PC-3 (cell line): ENCODE measurements at places on chromosomes 1 and 21. TPM values are rescaled to one million over a fixed set of nuclear protein-coding genes. Genes with fewer than 3 reads are reported as not detected.

The CCDC185 gene
- not detected in 2 replicates for total RNA-seq

The C4BPB gene
- not detected in 2 replicates for total RNA-seq

The CRYAA gene
- total RNA-seq = not detected in 2 replicates

The PCP4 gene
- total RNA-seq = not detected in 2 replicates

The TMEM52 gene
- 22.6 and 29.1 TPM in 2 replicates for total RNA-seq

The FCRL6 gene
- total RNA-seq = not detected in 2 replicates

The UAP1 gene
- total RNA-seq = 116 and 118 TPM in 2 replicates

GRCh38 chr1:54986025-54986424 lies 5.6 kb downstream of the TMEM61 start:
- no peaks in the 10 kb centered on the region; the same call in 1 of the 2 replicates for H3K4me1 ChIP-seq
- no peak overlapping the region for H3K4me3 ChIP-seq
- H3K27me3 ChIP-seq = no peaks in the 10 kb centered on the region
- H3K36me3 ChIP-seq = no peaks in the 10 kb centered on the region
- DNase-seq = no peak

DNA sequence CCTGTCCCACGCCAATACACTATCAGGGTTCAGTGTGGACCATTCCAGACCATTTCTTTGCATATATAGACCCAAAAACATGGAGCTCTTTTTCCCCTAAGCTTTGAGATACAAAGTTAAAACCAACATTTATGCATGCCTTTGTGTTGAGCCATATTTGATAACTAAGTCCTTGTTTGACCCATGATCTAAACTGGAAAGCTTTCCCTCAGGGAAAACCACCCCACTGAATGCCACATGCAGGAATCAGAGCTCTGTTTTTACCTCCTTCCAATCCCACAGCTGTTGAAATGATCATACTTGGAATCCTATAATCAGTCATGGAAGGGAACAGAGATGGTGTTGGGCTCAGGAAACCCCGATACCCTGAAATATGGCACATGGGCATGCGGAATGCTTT lies 14.8 kb upstream of the SLC45A1 start:
- H3K4me1 ChIP-seq = no peaks in the 10 kb centered on the region
- no peaks in the 10 kb centered on the region for H3K27me3 ChIP-seq
- no peak for DNase-seq
- H3K36me3 ChIP-seq = no peaks in the 10 kb centered on the region
- H3K4me3 ChIP-seq = no peak overlapping the region

GRCh38 chr21:43797415-43797814 lies 8.0 kb downstream of the RRP1 start:
- no peak for DNase-seq
- H3K27ac ChIP-seq = no peak overlapping the region
- H3K4me3 ChIP-seq = no peak overlapping the region
- H3K4me1 ChIP-seq = no peaks in the 10 kb centered on the region
- no peaks in the 10 kb centered on the region for H3K27me3 ChIP-seq

DNA sequence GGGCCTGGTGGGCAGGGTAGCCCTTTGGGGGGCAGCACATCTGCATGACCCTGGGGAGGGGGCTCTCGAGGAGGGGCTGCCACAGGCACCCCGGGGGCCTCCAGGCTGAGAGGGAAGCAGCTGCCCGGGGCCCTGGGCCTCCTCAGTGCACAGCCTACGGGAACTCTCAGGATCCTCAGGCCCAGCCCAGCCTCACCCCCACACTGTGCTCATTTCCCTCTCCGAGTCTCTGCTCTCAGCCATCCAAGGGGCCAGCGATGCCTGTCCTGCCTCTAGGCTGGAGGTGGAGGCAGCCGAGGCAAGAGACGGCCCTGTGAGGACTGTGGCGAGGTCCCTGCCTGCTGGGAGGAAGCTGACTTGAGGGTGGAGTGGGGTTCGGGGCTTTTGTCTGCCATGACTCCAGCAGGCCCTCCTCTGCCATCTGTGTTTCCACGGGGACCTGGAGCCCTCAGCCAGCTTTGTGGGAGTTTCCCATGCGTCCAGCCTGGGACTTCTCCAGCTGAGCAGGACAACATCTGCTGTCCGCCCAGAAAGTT lies 7.2 kb upstream of the PLEKHG5 start:
- peak overlapping the region; percentile 87; the same call in 1 of the 2 replicates for H3K4me3 ChIP-seq
- no peaks in the 10 kb centered on the region for H3K27me3 ChIP-seq
- no peaks in the 10 kb centered on the region for H3K36me3 ChIP-seq
- H3K4me1 ChIP-seq = peaks cover 15% of the 10 kb centered on the region

DNA sequence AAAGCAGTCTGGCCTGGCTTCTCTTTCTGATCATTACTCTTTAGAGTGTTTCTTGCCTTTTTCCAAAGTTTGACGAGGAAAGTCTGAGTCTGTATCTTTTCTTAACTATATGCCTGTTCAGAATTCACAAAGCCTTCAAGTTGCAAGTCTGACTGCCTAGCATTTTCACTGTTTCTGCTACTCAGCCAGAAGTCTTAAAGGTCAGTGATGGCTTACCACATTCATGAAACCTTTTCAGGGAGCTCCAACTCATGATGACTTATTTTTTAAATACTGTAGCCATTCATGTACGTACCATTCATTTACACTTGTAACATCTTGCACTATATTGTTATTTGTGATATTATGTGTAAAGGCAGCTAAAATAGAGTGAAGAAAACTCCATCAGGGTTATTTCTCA lies 58.2 kb downstream of the TNFSF4 start:
- H3K36me3 ChIP-seq = no peaks in the 10 kb centered on the region
- DNase-seq = no peak
- no peaks in the 10 kb centered on the region for H3K27me3 ChIP-seq
- H3K4me1 ChIP-seq = 0 out of 2 replicates have a peak, but pooled peaks cover 6% of the 10 kb centered on the region
- no peak overlapping the region for H3K27ac ChIP-seq

DNA sequence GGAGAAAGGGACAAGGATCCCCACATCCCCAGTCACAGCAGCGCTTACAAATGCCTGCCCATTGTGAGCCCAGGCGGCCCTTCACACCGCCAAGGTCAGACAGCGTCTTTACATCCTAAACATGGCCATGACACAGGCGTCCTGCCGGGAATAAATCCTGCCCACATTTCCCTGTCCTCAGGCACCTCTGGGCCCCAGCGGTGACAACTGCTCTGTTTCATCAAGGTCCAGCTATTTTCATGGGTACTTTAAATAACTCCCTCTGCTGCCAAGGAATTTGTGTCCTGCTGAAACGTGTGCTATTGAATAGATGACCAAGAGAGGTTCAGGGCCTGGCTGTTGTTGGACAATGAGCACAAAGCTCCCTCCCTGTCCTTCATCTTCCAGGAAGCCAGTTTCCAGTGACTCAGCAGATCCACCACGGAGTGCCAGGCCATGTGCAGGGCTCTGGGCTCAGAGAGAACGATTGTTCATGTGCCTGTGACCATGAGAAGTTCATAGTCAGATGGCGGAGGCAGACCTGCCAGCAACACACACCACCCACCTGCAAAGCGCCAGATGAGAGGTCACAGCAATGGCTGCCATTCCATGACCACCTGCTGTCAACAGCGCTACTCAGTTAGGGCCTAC lies 195.8 kb downstream of the MATN1 start:
- H3K27me3 ChIP-seq = no peaks in the 10 kb centered on the region
- no peaks in the 10 kb centered on the region for H3K36me3 ChIP-seq
- H3K4me3 ChIP-seq = no peak overlapping the region
- H3K27ac ChIP-seq = no peak overlapping the region

GRCh38 chr1:209769171-209769904 lies 13.5 kb downstream of the TRAF3IP3 start:
- no peak overlapping the region for H3K4me3 ChIP-seq
- no peaks in the 10 kb centered on the region for H3K27me3 ChIP-seq
- peak; percentile 73 for DNase-seq
- H3K27ac ChIP-seq = peak overlapping the region; percentile 4

- peaks cover 41% of the 10 kb centered on the region for H3K36me3 ChIP-seq
- no peak for DNase-seq
- no peaks in the 10 kb centered on the region for H3K27me3 ChIP-seq
- H3K4me1 ChIP-seq = peaks cover 11% of the 10 kb centered on the region
- no peak overlapping the region for H3K27ac ChIP-seq
- no peak overlapping the region for H3K4me3 ChIP-seq
Observed at GRCh38 chr1:145855426-145855948, 3.4 kb downstream of the PIAS3 start.

GRCh38 chr1:86505564-86505902 lies 36.8 kb downstream of the CLCA1 start:
- no peak for DNase-seq
- no peaks in the 10 kb centered on the region for H3K36me3 ChIP-seq
- peaks cover 16% of the 10 kb centered on the region for H3K4me1 ChIP-seq
- no peak overlapping the region for H3K4me3 ChIP-seq
- no peak overlapping the region for H3K27ac ChIP-seq

GRCh38 chr1:162840250-162840839 lies 20.6 kb downstream of the CCDC190 start:
- no peak overlapping the region for H3K4me3 ChIP-seq
- no peaks in the 10 kb centered on the region for H3K27me3 ChIP-seq
- no peaks in the 10 kb centered on the region for H3K36me3 ChIP-seq

- no peak overlapping the region for H3K27ac ChIP-seq
- H3K36me3 ChIP-seq = no peaks in the 10 kb centered on the region
- H3K27me3 ChIP-seq = peaks cover 68% of the 10 kb centered on the region
- H3K4me1 ChIP-seq = no peaks in the 10 kb centered on the region
- DNase-seq = no peak
- no peak overlapping the region for H3K4me3 ChIP-seq
Observed at GRCh38 chr1:90753556-90753955, 36.5 kb upstream of the BARHL2 start.

- peaks cover 30% of the 10 kb centered on the region for H3K36me3 ChIP-seq
- H3K27me3 ChIP-seq = no peaks in the 10 kb centered on the region
- peaks cover 44% of the 10 kb centered on the region for H3K4me1 ChIP-seq
- peak; percentile 78 for DNase-seq
- H3K4me3 ChIP-seq = peak overlapping the region; percentile 77
Observed at GRCh38 chr1:241637046-241637590, 3.1 kb downstream of the CHML start.

DNA sequence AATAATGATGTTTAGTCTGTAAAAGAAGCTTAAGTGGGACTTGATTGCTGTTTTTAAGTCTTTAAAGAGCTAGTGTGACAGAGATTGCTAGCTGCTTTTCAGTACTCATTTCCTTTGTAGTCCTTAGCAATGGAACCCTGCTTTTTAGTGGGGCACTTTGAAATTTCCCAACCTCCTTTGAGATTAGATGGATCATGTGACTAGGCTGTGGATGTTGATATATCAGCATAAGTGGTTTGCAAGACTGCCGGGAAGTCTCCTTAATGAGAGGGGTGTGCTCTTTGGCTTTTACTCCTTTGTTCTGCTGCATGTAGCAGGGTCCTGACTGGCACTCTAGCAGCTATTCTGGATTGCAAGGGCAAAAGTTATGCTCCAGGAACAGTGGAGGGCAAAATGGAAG lies 11.2 kb upstream of the RCOR3 start:
- H3K4me1 ChIP-seq = no peaks in the 10 kb centered on the region
- no peak overlapping the region for H3K4me3 ChIP-seq
- H3K27ac ChIP-seq = no peak overlapping the region
- DNase-seq = no peak
- no peaks in the 10 kb centered on the region for H3K36me3 ChIP-seq

- no peaks in the 10 kb centered on the region for H3K36me3 ChIP-seq
- H3K4me3 ChIP-seq = no peak overlapping the region
- no peaks in the 10 kb centered on the region for H3K27me3 ChIP-seq
- no peaks in the 10 kb centered on the region for H3K4me1 ChIP-seq
- no peak for DNase-seq
- no peak overlapping the region for H3K27ac ChIP-seq
Observed at GRCh38 chr1:116478621-116479020, 92.2 kb downstream of the CD58 start.

DNA sequence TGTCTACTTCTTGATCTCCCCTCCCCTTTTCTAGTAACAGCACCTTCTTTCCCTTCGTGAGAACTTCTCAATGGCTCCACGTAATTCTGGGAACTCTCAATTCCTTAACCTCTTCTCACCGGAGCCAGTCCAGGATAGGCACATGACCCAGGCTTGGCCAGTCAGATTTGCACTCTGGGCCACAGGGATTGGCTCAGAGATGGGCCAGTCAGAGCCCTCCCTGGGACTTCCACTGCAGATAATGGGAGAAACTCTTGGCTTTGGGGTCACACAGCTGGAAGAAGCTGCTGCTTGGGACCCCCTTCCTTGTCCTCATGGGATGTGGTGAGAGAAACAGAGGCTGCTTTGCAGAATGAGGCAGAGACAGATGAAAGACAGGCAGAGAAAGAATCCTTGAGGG lies 302.3 kb downstream of the PTPRU start:
- H3K27me3 ChIP-seq = no peaks in the 10 kb centered on the region
- H3K4me1 ChIP-seq = no peaks in the 10 kb centered on the region
- DNase-seq = no peak
- no peaks in the 10 kb centered on the region for H3K36me3 ChIP-seq

DNA sequence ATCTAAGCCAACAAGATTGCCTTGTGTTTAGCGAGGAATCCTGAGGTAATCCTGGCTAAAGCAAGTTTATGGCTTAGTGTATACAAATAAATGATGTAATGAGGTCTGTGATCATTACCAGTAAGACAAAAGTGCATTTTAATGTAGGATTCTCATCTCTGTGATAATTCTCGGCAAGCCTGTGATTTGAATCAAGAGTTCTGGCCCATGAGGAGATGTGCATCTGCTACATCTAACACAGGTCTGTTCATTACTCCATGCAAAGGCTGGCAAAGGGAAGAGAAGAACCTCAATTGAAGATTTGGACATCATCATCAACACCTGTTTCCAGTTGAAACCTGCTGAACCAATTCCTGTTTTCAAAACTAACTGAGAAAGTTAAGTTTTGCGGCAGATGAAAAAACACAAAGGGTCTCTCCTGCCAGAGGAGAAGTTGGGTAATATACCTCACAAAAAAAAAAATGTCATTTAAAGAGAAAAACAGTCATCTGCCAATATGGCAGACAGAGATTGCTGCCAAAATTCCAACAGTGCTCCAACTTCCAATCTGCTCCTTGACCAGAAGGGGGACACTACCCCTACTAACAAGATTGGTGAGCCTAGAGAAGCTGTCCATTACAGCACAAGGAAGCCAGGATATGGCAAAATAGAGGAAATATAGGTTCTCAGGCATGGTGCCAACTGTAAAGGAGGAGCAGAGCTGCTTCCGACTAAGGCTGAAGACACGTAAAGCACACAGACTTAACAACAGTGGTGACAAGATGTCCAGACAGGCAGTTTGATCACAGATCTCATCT lies 453.7 kb downstream of the TTLL7 start:
- no peaks in the 10 kb centered on the region for H3K4me1 ChIP-seq
- no peak overlapping the region for H3K27ac ChIP-seq
- no peak overlapping the region for H3K4me3 ChIP-seq
- DNase-seq = peak; percentile 16
- no peaks in the 10 kb centered on the region for H3K36me3 ChIP-seq

GRCh38 chr1:232381394-232382100 lies 248.4 kb downstream of the SIPA1L2 start:
- H3K36me3 ChIP-seq = no peaks in the 10 kb centered on the region
- H3K4me3 ChIP-seq = no peak overlapping the region
- peaks cover 29% of the 10 kb centered on the region for H3K4me1 ChIP-seq
- H3K27ac ChIP-seq = no peak overlapping the region
- H3K27me3 ChIP-seq = no peaks in the 10 kb centered on the region
- DNase-seq = no peak

- no peaks in the 10 kb centered on the region for H3K27me3 ChIP-seq
- peaks cover 49% of the 10 kb centered on the region for H3K4me1 ChIP-seq
- peak overlapping the region; percentile 90; the same call in 1 of the 2 replicates for H3K27ac ChIP-seq
- peaks cover 7% of the 10 kb centered on the region; the same call in 1 of the 2 replicates for H3K36me3 ChIP-seq
- peak; percentile 37 for DNase-seq
Observed at GRCh38 chr1:204321665-204322064, 38.1 kb downstream of the PLEKHA6 start.
